ENCODE measurements at places on chromosomes 3 and 15.

GRCh38 chr3:45826321-45826720 lies 15.6 kb downstream of the LZTFL1 start:
- no peak for DNase-seq

DNA sequence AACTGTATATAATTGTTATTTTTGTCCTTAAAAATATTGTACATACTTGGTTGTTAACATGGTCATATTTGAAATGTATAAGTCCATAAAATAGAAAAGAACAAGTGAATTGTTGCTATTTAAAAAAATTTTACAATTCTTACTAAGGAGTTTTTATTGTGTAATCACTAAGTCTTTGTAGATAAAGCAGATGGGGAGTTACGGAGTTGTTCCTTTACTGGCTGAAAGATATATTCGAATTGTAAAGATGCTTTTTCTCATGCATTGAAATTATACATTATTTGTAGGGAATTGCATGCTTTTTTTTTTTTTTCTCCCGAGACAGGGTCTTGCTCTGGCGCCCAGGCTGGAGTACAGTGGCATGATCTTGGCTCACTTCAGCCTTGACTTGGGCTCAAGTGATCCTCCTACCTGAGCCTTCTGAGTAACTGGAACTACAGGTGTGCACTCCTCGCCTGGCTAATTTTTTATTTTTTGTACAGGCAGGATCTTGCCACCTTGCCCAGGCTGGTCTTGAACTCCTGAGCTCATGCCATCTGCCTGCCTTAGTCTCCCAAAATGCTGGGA lies 10.7 kb downstream of the NFKBIZ start:
- no peak for DNase-seq

DNA sequence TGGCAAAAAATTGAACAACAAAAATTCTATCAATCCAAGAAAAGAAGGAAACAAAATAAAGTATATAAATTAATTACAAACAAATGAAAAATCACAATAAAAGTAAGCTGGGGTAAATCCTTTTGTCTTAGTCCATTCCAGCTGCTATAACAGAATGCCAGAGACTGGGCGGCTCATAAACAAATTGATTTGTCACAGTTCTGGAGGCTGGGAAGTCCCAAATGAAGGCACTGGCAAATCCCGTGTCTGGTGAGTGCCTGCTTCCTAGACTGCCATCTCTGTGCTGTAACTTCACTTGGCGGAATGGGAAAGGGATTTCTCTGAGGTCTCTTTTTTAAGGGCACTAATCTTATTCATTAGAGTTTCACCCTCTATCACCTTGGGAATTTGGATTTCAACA lies 53.6 kb upstream of the RPL35A start:
- DNase-seq, result no peak

- no peak for DNase-seq
These were observed 46.7 kb upstream of the CBLB start for GRCh38 chr3:105915524-105915923.

DNA sequence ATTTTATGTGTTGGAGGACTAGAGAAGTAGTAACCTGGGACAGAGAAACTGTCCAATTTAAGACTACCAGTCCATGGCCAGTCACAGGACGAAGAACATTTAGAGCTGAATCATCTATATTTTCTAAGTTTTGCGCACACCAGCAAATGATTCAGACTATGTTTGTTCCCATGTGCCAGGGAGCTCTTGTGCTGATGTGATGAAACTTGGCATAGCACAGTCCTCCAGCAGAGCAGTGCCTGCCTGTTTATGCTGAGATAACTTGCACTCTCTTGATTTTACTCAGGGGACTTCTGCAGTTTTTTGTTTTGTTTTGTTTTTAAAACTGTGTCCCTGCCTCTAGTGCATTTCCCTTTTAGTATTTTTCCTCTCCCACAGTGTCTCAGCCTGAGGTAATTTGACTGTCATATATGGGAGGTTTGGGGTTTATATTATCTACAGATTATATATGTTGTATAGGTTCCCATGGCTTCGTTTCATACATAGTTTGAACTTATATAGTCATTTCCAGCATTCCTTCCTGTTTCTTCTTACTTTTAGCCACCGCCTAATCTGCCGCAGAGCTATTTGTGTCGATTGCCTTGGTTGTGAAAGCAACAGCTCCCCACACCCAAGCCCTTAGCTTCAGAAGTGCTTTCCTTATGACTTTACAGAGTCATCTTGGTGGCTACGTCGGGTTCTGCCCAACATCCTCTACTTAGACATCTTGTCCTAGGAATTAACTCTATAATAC lies 45.5 kb downstream of the PPM1L start:
- DNase-seq, result no peak

GRCh38 chr15:37397266-37398022 lies 297.1 kb upstream of the MEIS2 start:
- no peak for DNase-seq

All from NCI-H460 (cell line).